ENCODE measurements at places on chromosomes 3 and 15.

- no peak for DNase-seq
Observed at GRCh38 chr15:94070356-94071295, 160.7 kb upstream of the MCTP2 start.

DNA sequence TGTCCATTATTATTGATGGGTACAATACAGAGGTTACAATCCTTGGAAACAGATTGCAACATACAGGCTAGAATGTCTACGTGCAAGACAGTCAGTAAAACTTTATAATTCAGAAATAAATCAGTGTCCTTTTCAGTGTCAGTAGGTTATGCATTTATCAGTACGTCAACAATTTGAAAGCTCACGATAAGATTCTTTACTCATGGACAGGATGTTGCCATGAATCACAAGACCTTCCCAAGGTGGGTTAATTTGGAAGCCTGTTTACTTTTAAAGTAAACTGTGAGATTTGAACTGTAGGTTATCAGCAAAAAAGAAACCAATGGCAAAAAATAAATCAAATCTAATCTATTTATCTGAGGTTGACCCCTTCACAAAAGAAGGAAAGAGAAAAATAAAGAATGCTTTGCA, 243.9 kb upstream of the AGTR1 start:
- DNase-seq = no peak

- no peak for DNase-seq
Observed at GRCh38 chr15:66847565-66847991, 145.5 kb downstream of the SMAD6 start.

GRCh38 chr3:31305340-31305739, 227.4 kb upstream of the STT3B start:
- DNase-seq = no peak

DNA sequence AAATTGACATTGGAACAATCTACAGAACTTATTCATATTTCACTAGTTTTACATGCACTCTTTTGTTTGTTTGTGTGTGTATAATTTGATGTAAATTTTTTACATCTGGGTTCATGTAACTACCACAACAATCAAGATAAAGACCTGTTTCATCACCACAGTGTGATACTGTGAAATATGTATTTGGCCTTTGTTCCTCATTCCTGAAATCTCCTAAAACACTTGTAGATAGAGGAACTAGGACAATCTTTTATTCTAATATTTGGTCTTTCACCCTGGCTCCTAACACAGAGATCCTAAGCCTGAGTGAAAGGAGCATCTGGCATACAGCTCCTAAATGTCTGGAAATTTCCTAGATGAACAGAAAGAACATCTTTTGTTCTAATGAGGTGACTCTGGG, 155.0 kb upstream of the GPR149 start:
- DNase-seq = no peak

GRCh38 chr3:159861369-159861987, 127.2 kb upstream of the IL12A start:
- DNase-seq = no peak

DNA sequence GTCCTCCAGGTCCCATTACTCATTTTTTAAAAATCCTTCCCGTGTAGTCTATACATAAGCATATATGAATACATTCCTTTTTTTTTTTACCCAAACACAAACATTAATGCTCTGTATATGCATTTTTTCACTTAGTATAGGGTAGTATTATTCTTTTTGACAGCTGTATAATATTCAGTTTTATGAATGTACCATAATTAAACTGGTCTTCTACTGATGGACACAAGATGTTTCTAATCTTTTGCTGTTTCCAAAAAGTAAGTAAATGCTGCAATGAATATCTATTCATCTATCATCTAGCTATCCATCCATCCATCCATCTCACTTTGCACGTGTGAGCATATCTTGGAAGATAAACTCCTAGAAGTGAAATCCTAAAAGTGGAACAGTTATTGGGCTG, 110.8 kb downstream of the IGF2BP2 start:
- DNase-seq = no peak

DNA sequence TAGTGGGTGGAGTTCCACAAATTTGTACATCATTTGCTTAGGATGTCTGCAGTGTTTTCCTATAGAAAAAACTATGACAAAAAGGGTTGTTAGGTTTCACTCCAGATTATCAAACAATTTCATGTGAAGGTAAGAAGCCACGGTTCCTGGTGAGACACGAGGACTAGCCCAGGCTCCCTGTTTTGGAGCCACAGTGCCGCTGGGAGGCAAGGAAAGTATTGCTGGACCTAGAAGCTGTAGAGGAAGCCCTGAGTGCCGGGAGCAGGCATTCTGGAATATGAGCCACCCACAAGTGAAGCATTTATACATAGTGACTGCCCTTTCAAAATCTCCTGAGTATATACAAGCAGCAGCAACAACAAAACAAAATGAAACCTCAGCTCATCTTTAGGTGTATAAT, 142.0 kb downstream of the GABRB3 start:
- DNase-seq = no peak

DNA sequence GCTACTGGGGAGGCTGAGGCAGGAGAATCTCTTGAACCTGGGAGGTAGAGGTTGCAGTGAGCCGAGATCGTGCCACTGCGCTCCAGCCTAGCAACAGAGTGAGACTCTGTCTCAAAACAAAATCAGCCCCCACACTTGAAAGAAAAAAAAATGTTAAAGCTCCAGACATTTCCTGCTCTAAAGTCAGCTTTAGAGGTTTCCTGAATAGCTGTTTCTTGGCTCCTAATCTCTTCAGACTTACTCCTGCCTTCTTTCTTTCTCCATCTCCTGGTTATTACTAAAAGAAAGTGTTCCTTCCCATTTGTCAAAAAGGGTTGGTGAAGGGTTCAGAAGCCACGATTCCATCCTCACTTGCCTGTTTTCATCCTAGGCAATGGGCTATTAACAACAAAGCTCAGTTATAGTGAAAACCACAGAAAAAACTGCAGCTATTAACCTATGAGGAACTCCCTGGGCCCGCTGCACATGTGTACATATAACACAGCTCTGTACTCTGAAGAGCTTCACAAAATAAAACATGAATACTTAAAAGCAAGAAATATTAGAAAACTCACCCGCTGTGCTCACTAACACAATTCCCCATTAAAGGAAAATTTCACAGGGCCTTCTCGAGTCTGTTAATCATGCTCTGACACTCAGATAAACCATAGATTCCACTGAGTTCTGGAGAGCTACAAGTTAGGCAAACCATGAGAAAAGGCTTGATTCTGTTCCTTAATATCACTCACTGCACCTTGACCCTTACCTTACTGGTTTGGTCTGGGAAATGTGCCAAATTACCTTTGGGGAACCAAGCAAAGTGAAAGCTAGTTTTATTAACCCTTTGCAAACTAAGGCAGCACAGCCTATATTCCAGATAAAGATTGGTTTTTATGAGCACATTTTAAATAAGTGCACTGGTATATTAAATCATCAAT, 89.9 kb upstream of the TSPAN3 start:
- DNase-seq = no peak

DNA sequence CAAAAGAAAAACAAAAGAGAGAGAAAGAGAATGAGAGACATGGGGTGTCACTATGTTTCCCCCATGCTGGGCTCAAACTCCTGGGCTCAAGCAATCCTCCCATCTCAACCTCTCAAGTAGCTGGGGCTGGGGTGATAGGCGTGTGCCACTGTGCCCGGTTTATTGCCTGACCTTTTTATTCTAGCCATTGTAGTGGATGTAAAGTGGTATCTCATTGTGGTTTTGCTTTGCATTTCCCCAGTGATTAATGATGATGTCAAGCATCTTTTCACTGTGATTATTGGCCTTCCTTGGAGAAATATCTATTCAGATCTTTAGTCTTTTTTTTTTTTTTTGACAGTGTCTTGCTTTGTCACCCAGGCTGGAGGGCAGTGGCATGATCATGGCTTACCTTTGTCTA, 37.7 kb upstream of the GK5 start:
- no peak for DNase-seq

GRCh38 chr3:184183679-184184078, 2.3 kb upstream of the ABCF3 start:
- no peak for DNase-seq

DNA sequence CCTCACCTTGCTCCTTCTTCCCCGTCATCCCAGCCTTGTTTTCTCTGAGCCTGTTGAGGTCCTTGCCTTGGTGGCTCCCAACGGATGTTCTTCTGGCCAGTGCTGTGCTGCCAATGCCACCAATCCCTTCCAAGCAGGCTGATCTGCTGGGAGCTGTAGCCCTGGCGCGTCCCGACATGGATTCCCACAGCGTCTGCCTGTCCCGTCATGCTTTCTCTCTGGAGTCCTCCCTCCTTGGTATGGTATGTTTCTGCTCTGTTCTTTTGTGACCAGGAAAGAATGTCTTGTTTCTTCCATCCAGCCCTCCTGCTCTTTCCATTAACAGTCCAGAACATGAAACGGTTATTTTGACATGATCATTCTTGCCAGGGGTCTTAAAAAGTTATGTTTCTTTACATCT, 10.0 kb downstream of the LIMD1 start:
- DNase-seq = no peak

GRCh38 chr15:62421289-62421688, 256.2 kb upstream of the C2CD4B start:
- DNase-seq = no peak

DNA sequence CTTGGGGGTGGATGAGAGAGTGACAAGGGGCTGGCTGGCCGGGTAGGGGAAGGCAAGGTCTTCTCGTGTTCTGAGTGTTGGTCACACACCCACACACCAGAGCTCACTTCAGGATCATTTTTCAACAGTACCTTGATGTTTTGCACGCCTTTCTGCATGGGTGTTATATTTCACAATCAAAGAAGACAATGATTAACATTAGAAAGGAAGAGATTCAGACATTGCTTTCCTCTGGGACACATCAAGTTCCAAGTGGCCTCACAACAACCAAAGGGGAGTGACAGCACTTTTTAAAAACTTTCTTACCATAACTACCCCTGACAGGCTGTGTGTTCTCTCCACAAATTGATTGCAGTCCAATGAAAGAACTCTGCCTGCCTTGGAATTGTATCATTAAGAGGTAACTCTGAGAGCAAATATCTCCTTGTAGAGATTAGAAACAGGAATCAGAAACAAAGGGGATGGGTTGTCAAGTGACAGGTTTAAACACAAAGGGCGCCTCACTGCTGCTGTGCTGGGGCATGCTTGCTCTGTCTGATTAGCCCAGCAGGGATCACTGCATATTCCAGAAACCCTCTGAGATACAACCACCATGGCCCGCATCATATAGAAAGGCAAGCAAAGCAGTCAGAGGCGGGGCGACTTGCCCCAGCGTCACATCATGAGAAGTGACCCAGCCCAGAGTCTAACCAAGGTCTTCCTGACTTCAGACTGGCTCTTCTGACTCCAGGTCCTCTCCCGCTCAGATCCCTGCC, 230.8 kb downstream of the FEZF2 start:
- DNase-seq = no peak
